ENCODE measurements at places on chromosomes 7 and 10.

DNA sequence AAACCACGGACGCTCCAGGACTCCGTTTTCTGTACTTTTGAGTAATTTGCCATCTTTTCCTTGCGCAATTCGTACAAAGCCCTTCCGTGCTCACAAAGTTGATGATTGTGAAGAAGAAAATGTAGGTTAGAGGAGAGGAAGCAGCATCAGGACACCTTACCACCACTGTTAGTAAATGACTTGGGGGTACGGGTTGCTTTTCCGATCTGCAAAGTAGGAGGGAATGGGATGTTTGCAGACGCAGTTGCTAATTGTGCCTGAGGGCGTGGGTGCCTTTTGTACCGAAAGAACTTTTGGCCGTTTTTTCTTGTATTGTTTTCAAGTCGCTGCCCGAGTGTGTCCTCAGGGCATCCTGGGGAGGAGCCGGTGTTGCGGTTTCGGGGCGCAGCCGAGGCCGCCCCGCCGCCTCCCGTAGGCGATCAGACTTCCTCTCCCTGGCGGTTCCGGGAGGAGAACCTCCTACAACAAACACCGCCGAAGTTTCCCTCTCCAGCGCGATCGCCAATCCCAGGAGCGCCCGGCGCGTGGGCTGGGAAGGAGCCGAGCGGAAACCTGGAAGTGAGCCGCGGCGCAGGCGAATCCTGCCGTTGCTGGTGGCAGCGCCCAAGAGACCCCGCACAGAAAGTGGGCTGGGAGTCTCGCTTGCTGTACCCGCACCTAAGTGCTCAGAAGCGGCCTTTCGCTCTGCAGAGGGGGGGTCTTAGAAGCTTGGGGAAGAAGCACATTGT lies 1.0 kb downstream of the PRR15 start:
- DNase-seq: peak; percentile 73

DNA sequence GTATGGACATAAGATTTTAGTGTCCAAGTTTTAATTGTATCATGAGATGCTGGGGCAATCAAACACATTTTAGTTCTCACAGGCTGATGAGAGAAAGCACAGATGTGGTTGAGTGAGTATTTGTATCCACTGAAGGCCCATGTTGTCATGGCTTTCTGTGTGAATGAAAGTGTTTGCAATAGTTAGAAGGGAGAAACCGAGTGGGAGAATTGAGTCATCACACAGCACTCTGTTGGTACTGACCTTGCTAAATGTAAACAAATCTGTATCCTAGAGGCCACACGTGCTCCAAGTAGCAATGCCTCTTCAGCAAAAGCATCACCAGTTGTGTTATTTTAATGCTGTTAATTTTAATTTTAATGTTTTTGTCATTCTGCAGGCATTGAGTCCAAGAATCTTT lies 121.2 kb downstream of the EMX2 start:
- no peak for DNase-seq

DNA sequence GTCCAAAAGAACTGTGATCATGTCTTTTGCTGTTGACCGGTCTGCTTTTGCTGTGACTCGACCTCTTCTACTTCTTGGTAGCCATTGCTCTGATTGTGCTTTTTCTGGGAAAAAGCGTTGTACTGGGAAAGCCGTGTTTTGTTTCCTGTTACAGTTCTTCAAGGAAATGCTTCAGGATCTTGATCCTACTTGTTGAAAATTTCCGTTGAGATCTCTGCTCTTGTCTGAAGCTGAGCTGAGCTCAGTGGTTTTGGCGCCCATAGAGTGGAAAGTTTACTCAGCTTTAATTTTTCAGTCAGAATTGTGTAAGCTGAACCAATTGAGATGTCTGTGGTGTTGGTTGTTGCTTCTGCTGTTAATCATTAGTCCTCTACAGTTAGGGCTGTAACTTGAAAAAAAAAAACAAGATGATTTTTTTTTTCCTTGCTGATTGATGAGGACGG lies 302.2 kb downstream of the CCDC3 start:
- no peak for DNase-seq

- DNase-seq: no peak
Observed at GRCh38 chr10:91589015-91589657, 43.7 kb downstream of the PPP1R3C start.

- DNase-seq: no peak
Observed at GRCh38 chr7:7817748-7818147, 99.3 kb upstream of the RPA3 start.

DNA sequence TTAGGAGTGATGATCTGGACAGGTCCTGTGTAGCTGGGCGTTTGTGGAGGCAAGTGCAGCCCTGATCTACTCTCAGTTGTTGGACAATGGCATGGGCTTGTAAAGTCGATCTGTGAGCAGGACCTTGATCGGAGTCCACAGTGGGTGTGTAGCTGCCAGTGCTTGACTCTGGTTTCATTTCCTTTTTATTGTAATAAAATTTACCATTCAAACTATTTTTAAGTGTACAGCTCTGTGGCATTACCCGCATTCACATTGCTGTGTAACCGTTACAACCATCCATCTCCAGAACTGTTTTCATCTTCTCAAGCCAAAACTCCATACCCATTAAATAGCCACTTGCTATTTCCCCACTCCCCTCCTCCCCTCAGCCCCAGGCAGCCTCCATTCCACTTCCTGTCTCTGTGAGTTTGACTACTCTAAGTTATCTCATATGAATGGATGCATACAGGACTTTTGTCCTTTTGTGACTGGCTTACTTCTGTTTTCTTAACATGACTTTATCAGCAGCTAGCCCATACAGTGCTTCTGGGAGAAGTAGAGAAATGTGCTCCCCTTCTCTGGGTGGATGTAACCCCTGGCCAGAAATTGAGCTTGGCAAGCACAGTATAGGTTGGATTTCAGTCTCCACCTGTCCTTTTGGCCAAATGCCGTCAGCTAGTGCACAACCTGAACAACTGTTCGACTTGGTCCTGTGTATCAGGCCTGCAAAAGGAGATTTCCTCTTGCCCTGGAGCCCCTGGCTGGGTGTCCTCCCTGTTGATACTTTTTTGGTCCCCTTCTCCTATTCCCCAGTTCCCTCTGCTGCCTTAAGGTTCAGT lies 180.0 kb downstream of the LRMDA start:
- no peak for DNase-seq

GRCh38 chr10:13917791-13918190 lies 331.0 kb downstream of the PRPF18 start:
- DNase-seq: no peak

GRCh38 chr10:1411956-1412355 lies 325.4 kb downstream of the ADARB2 start:
- peak; percentile 29 for DNase-seq

GRCh38 chr7:5653661-5654060 lies 127.8 kb downstream of the RNF216 start:
- no peak for DNase-seq

DNA sequence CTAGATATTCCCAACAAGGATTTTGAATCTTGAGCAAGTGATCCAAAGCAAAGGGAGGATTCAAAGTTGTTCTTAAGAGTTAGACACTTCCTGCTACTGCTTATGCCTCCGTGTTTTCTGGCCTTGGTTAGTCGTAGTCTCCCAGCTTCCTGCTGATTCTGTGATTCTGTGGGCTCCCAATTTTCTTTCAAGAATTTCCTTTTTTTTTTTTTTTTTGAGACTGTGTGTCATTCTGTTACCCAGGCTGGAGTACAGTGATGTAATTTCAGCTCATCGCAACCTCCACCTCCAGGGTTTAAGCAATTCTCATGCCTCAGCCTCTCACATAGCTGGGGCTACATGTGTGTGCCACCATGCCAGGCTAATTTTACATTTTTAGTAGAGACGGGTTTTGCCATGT lies 4.4 kb upstream of the ITGB8 start:
- no peak for DNase-seq

DNA sequence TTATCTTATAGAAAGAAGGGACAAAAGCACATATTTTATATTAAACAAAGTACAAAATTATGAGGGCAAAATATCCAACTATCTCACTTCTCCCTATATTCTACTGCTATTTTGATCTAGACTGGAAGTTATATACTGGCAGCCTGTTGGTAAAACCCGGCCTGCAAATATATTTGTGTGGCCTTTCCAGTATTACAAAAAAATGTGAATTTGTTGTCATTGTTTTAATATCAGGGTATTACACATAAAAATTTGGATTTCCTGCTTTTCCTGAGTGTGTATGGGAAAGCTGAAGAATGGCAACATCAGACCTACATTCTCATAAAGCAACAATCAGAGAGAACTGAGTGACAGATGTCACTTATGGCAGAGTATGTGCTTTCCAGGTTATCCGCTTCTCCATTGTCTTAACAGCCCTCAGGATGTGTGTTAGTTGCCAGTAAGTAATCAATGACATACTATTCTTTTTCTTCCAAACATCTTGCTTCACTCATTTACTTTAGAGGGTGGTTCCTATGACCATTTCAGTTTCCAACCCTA lies 7.3 kb downstream of the SYPL1 start:
- DNase-seq: no peak

- no peak for DNase-seq
Observed at GRCh38 chr7:120992965-120993494, 4.5 kb downstream of the CPED1 start.

- no peak for DNase-seq
Observed at GRCh38 chr10:130261306-130261705, 125.1 kb downstream of the GLRX3 start.

DNA sequence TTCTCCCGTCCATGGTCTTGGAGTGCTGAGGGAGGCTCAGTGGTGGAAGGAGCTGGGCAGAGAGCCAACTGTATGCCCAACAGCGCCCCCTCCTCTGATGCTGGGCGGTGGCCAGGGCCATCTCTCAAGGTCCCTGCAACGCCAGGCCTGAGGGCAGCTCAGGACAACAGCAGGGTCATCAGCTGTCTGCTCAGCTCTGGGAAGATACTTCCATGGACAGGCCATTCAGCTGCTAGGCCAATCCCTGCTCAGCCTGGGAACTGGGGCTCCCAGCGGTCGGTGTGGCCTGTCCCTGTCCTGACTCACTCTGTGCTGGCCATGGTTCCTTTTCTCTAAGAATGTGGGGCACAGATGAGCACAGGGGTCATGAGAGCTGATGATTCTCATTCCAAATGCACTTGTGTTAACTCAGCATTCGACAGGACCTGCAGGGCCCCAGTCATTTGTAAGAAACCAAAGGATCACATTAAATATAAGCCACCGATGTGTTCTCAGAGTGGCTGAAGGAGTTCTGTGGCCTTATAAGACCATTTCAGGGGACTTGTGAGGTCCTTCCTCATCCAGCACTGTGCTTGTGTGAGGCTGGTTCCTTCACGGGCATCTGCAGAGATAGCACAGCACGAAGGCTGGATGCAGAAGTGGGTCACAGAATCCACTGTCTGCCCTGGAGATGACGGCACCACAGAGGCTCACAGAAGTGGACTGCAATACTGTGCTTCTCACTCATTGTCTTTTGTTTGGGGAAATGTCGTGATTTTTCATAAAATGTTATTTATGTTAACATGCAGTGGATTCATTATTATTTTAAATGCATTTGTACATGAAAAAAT lies 73.0 kb downstream of the ADCY1 start:
- DNase-seq: peak; percentile 41

DNA sequence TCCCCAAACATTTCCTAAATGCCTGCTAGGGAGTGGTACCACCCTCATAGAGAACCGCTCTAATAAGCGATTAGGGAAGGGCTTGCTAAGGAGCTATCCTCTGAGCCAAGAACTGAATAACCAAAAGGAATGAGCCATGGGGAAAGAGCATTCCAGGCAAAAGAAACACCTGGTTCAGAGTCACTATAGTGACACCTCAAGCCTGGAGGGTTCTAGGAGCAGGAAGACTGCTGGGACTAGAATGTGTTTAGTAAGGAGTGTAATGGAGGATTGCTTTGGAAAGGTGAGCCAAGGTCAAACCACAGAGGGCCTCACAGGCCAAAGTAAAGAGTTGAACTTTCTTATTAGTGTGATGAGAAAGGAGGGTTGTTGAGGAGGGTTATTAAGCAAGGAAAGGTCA lies 38.7 kb upstream of the NRBF2 start:
- no peak for DNase-seq

- DNase-seq: no peak
Observed at GRCh38 chr10:1553951-1554350, 183.4 kb downstream of the ADARB2 start.

DNA sequence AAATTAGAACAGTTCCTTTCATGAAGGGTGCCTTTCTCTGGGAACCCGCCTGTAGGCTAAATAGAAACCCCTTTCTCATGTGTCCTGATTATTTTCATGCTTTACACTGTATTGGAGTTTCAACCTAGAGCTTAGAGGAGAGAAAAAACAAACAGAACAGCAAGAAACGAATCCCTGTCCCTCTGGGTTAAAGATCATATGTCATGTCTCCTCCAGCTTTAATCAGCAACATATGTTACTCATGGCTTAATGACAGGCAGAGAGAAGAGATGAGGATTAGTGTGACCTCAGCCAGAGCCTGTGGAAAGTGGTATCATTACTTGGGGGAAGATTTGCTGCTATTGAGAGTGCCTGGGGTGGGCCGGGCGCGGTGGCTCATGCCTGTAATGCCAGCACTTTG lies 32.1 kb downstream of the CRCP start:
- DNase-seq: no peak

DNA sequence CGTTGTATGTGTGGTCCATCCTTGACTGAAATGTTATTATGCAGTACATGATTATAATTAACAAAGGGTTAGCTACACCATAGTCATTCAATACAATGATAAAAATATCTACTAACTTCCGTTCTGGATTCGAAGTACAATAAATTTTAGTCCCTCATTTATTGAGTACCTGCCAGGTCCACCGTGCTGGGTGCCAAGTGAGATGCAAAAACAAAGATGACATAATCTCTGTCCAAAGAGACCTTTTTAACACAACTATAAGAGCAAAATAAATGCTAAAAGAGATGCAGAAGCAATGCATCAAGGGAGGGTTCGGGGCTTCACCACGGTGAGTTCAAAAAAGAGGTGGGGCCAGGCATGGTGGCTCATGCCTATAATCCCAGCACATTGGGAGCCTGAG lies 33.1 kb downstream of the LAMB1 start:
- DNase-seq: no peak

- DNase-seq: no peak
Observed at GRCh38 chr10:109616359-109616980, 306.8 kb downstream of the XPNPEP1 start.

- no peak for DNase-seq
Observed at GRCh38 chr10:6120691-6121090, 31.9 kb downstream of the RBM17 start.

- DNase-seq: peak; percentile 24
Observed at GRCh38 chr10:131561897-131562296, 250.4 kb upstream of the TCERG1L start.

- DNase-seq: no peak
Observed at GRCh38 chr10:99667108-99667751, 7.9 kb downstream of the ENTPD7 start.

DNA sequence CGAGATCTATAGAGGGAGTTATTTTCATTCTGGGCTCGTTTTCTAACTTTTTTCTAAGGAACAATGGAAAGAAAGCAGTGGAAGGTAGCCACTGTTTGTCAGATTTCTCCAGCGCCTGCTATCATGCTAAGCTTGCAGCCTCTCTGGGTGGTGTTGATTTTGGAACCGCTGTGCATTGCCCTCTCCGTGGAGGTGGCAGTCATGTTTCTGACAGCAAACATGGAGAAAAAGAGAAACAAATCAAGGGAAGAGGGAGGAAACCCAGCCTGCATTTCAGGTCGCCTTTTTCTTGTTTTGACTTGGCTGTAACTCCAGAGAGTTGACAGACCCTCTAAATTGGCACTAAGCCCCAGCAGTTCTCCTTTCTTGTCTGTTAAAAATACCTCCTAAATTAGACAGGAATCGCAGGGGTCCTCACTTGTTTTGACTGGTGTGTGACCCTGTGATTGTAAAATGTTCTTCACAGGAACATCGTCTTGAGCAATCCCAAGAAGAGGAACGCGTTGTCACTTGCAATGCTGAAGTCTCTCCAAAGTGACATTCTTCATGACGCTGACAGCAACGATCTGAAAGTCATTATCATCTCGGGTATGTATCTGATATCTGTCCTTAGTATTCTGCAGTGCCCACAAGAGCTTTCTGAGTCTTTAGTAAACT lies 4.8 kb downstream of the ECHDC3 start:
- no peak for DNase-seq
